ENCODE measurements at places on chromosomes 2 and 18.
A peak's percentile ranks its signal among the peaks of the same experiment; 100 is the strongest.

GRCh38 chr2:127056086-127056485 is 50.9 kb downstream of the BIN1 start:
- no peak for DNase-seq

DNA sequence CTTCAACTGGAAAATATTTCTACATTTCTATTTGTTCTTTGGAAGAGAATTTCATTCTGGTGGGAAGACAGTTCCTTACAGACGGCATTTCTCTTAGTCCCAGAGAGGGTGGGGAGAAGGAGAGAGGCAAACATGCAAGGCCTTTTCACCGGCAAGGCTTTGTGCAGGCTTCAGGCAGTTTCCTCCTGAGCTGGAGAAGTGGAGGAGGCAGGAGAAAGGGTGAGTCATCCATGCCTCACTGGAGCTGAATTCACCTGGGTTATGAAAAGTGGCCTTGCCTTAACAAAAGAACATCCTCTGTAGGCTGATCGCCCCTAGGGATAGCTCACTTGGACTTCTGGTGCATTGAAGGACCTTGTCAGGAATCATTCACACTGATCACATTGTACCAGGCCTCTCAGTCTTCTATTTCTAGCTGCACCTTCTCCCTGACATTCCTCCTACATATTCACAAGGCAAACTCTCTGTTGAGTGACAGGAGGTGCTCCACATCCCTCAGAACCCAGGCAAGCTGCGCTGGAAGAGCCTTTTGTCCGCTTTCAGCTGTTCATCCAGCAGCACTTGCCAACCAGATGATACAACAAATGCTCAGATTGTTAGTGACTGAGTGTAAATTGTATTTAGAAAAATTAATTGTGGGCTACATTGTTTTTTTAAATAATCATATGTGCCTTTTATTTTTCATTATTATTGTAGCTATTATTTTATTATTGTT is 796.1 kb downstream of the DCDC2C start:
- DNase-seq = no peak

DNA sequence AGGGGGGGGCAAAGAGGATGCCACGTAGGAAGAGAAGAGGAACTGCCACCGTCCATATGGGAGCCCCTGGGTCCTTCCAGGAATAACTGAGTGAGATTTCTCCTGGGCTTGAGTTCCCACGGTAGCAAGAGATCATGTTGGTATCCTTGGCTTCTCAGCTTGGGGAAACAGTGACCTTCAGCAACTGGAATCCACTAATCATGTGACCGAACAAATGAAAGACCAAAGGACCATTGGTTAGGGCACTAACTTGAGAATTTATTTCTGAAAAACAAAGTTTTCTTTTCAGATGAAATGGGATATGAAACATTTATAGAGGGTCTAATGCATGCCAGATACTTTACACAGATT is 259.4 kb upstream of the ID2 start:
- DNase-seq = no peak

DNA sequence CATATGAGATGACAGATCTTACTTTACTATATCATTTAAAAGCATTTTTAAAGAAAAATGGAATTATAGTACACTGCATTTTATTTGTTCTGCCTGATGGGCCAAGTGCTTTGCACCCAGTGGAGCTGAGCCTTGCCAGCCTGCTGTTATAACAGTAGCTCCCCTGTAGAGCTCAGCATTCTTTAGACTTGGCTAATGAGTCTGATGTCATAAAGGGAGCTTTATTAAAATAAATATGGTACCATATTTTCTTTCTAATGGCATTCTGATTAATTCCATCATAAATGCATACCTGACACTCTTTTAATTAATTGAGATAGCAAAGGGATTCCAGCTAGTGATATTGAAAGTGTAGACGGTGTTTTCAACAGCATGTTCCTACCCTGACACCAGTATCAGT is 40.7 kb downstream of the PARD3B start:
- DNase-seq = no peak

DNA sequence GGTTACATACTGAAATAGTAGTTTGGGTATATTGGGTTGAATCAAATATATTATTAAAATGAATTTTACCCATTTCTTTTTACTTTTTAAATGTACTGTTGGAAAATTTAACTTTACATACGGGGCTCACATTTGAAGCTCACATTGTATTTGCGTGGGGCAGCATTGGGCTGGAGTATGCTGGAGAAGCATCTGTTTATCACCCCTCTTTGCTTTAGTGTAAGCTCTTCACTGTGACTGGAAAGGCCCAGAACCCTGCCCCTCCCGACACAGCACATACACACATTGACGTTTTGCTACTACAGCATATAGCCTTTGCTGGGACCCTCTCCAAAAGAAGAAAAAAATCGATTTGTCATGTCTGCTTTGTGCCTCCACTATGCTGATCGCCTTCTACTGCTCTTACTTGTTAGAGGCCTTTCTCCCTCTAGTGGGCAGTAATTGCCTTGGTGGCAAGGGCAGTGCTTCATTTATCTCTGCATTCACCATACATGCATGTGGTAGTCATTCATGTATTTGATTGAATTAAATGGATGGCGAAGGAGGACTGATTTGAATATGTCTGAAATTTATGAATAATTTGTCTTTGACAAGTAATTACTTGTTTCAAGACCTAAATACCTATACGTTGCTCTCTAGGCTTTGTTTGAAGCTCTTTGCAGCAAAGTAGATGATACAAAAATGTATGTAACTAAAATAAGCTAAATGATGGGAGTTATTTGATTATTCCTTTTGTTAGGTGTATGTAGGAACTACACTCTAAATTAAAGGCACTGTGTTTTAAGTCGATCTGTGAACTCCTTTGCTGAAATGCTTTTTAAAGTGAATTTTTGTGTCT is 37.4 kb downstream of the VAPA start:
- no peak for DNase-seq

DNA sequence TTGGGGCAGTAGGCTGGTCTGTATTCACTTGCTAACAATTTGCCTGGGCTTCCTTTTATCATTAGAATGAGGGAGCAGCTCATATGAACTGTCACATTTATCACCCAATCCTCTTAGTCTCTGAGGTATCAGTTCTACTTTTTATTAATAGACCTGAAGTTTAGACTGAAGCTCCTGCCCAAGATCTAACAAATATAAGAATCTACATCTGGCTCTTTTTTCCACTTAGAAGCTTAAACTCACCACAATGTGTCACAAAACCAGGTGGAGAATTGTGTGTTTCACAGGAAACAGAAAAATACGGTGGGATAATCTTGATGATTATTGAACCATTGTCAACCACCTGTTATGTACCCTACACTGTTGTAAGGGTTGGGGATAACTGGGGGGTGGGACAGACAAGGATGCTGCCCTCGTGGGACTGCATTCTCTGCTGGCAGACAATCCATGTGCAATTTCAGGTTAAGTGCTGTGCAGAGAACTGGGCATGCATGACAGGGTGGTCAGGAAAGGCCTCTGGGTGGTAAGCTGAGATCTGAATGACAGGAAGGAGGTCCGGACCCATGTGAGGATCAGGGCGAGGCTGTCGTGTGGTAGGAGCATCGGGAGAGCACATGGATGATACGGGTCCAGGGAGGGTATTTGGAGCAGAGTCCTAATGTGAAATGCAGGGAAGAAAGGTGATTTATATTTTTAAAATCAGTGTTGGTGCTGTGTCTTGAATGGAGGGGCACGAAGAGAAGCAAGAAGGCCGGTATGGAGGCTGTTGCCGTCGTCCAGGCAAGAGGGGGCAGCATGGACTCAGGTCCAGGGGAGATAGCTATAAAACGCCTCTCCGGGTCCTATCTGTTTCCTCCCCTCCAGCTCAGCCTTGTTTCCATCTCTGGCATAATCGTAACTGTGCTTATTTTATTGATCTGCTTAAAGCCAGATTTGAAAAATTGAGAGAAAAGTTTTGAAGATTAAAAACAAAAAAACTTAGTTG is 17.6 kb downstream of the MYL12B start:
- DNase-seq = no peak

- DNase-seq = no peak
Measured at GRCh38 chr2:232866104-232866503, 4.0 kb upstream of the SNORC start.

- DNase-seq = peak; percentile 61
Measured at GRCh38 chr2:55168221-55169154, 63.6 kb downstream of the CLHC1 start.

GRCh38 chr2:234289834-234290590 is 206.9 kb downstream of the ARL4C start:
- peak; percentile 72 for DNase-seq

GRCh38 chr2:105536175-105536574 is 137.3 kb upstream of the FHL2 start:
- DNase-seq = no peak

- DNase-seq = no peak
Measured at GRCh38 chr2:71690876-71691475, 237.6 kb downstream of the DYSF start.

- DNase-seq = no peak
Measured at GRCh38 chr2:222835823-222836151, 25.0 kb upstream of the ACSL3 start.

DNA sequence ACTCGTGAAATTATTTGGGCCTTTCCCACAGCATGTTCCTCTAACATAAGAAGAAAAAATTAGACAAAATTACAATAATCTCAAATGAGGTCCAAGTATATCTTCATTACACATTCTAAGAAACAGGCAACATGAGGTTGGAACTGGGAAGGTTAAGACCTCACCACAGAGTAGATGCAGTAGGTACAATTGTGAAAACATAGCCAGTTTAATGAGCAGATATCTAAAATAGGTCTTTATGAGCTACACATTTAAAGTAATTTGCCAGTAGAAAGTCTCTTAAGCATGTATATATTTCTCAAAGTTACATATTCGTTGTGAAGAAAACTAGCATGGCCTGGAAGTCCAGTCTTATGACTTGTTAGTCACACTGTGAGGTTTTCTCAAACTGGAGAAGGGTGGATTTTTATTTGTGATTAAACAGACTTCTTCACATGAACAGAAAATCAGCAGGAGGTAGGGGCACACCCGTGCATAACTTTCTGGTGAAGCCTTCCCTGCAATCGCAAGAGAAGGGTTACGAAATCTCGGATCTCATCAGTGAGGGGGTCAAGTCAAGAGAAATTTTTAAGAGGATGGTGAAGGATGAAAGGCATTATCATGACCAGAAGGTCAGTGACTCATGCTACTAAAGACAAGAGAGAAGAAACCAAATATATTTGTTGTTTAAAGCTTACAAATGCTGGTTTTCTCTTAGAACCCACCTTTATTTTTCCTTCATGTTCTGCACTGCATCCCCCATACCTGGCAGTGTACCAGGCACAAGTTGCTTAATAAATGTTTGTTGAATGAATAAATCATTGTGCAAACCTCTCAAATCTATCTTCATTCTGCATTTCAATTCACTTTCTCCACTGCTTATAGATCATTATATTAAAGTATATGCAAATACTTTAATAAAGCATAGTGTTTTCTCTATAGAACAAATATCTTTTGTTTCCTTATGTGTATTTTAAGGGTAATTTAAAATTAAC is 5.1 kb upstream of the RAB27B start:
- DNase-seq = no peak

GRCh38 chr2:235926229-235926628 is 242.0 kb downstream of the GBX2 start:
- no peak for DNase-seq

GRCh38 chr2:181393472-181393871 is 63.7 kb upstream of the ITGA4 start:
- no peak for DNase-seq

- DNase-seq = no peak
Measured at GRCh38 chr2:38578832-38579231, 23.9 kb downstream of the HNRNPLL start.

- no peak for DNase-seq
Measured at GRCh38 chr2:22481486-22482259, 903.3 kb upstream of the KLHL29 start.
